Suppressor macrophage (primary cell): ENCODE measurements at places on chromosomes 6 and 20.

DNA sequence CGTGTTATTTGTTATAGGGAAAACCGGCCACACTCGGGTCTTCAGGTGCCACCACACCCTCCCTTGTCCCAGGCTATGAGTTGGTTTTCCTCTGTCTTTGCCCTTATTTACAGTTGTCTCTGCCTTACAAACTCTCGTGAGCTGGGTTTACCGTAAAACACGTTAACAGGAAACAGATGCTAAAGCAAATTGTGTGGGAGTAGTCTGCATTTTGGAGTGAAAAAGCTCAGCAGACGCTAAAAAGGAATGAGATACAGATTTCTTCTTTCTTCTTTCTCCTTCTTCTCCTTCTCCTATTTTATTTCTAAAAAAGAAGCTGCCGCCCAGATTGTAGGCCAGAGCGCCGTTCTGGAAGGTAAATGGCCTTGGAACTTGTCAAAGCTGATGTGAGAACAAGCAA is 51.9 kb downstream of the APCDD1L start:
- no peak for DNase-seq

DNA sequence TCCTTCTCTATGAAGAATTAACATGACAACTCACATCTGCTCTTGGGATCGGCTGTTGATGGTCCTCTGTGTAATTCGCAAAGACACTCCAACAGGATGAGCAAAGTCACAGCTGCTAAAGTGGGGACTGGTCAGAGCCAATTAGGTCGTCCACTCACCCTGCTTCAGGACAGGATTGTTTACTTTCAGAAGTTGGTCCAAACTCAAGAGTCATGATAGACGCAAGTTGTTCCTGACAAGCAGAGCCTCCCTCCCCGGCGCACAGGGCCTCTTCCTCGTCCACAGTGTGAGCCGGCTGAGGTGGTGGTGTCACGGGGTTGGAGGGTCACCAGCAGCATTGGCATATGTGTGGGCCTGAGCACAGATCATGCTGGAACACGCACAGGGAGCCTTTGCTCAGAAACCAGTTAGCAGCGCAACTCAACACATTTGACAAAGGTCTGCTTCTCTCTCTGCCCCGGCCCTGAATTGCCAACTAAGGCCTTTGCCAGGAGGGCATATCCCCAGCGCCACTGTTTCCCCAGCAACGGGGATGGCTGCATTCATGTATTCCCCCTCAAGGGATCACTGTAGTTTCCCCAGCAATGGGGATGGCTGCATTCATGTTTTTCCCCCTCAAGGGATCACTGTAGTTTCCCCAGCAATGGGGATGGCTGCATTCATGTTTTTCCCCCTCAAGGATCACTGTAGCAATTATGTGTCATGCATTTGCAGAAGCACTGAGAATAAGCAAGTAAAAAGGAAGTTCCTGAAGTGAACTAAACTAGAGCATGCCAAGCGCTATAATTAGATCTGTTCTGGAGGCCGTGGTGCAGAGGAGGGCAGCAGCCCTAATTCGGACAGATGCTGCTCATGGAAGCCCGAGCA is 111.7 kb downstream of the THBS2 start:
- peak; percentile 64 for DNase-seq

DNA sequence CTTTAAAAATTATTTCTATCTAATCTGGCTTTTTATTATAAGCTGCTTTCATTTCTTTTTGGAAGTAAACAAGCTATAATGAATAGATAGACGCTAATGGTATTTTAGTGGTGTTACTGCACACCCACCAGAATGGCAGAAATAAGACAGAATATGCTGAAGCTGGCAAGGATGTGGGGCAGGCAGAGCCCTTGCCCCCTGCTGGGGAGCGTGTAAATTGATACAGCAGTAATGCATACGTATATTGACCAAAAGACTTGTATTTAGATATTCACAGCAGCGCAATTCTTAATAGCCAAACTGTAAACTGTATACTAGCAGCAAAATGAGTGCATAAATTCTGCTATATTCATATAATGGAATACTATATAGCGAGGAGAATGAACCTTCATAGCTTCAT is 35.3 kb downstream of the TMEM181 start:
- DNase-seq, result peak; percentile 33

DNA sequence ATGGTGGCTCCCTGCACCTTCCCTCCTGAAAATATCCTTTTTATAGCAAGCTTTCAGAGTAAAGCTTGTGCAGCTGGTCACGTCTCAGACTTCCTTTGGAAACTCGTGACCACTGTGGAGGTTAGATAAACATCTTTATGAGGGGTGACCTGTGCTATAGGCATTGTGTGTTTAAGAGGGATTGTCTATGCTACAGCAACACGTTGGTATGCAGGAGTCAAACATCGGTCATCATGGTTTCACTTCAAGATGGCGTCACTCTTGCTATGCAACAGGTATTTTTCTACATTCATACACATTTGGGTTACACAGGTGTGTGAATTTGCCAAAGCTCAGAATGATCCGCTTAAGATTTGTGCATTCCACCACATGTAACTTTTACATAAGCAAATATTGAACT is 14.6 kb upstream of the BLCAP start:
- DNase-seq, result no peak

DNA sequence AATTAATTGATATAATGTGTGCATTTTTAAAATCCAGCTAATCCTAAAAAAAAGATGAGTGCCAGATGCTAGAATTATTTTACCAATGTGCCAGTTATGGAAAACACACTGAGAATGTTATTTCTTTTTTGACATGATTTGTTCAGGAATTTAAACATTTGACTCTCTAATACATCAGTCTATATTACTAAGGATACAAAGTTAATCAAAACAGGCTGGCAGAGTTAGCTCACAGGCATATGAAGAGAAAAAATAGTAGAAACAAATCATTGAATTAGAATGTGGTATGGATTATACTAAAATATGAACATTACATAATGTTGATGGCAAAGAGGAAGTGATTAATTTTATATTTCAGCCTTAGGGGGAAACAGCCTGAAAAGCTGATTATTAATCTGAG is 368.3 kb upstream of the GJE1 start:
- no peak for DNase-seq
